ENCODE measurements at places on chromosomes 2 and 18. TPM values are rescaled to one million over a fixed set of nuclear protein-coding genes. Genes with fewer than 3 reads are reported as not detected.
A peak's percentile ranks its signal among the peaks of the same experiment; 100 is the strongest.

RRM2 gene
- 4.0 TPM for total RNA-seq

- no peak for DNase-seq
Observed at GRCh38 chr2:241652142-241652541, 14.6 kb downstream of the ATG4B start.

DNA sequence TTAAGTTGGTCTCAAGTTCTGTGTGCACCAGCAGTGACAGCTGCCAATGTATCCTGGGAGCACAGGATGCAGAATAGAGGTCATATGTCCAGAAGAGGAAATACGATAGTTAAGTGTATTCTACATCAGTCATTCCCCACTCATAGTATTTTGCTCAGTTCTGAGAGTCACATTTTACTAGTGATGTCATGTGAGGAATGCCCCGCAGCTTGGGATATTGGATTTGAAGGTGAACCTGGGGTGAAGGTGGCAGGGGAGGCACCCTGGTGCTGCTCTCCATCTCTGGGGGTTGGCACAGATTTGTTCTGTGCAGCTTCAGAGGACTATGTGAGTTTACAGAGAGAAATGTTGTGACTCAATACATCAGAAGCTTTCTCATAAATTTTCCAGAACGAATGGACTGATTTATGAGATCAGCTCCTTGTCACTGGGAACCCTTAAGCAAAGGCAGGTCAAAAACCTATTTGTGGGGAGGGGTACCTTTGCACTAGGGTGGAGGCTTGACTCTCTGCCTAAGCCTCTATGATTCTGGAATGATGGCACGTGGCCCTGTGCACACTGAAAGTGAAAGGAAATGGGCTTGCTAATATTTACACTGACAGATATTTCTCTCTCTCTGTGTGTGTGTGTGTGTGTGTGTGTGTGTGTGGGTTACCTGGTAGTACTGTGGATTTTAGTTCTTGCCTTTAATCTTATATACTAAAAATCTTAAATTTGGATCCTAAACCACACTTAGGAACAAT lies 95.9 kb downstream of the NEB start:
- no peak for DNase-seq

GRCh38 chr2:144099780-144100377 lies 420.0 kb downstream of the ZEB2 start:
- peak; percentile 91 for DNase-seq

DNA sequence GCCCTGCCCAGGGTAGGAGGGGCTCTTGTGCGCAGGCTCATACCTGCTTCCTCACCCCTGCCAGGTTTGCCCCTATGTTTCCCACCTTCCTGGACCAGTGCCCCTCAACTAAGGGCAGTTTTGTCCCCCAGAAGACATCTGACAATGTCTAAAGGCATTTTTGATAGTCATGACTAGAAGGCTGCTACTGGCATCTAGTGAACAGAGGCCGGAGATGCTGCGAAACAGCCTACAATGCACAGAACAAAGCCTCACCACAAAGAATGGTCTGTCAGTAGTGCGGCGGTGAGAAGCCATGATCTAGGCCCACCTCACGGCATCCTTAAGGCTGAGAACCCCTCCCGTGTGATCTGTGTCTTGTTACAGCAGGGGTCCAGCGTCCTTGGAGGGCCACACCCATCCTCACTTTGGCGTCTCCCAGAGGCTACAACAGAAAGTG lies 96.0 kb downstream of the TMEM17 start:
- DNase-seq, result no peak

GRCh38 chr2:17195016-17195415 lies 323.2 kb downstream of the RAD51AP2 start:
- no peak for DNase-seq
